ENCODE measurements at places on chromosomes 4 and X.

GRCh38 chr4:130043732-130044160, 947.8 kb downstream of the C4orf33 start:
- DNase-seq: no peak

- DNase-seq: no peak
Observed at GRCh38 chrX:30635630-30636029, 17.6 kb upstream of the GK start.

DNA sequence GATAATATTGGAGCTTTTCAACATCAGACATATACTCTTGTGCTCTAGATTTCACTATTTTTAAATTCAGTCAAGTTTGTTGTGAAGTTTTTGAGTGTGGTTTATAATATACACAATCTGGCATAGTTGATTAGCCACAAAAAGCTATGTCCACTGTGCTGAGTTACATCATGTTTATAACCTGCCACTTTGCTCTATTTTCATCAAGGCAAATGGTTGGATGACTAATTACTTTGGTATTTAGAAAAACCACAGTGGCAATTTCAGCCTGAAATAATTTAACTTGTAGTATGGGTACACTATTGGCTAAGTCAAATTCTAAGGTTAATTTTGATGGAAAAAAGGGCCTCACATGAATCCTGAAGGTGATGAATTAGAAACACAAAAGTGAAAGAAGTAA, 262.6 kb downstream of the C4orf33 start:
- no peak for DNase-seq

- no peak for DNase-seq
Observed at GRCh38 chrX:63664083-63664482, 120.9 kb downstream of the ARHGEF9 start.

DNA sequence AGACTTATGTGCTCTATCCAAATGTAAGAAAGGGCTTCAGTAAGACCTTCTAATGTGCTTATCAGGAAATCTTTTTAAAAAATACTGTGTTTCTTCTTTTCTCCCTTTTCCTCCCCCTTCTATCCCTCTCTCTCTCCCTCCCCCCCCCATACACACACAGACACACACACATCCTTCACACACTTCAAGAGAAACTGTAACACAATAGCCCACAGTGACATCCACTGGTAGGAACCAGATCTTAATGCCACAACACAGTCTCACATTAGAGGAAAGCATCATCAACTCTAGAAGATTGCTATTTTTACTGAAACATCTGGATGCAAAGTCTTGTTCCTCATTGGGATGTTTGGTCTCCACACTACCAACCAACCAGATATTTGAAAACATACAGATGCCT, 4.6 kb downstream of the PCDH19 start:
- DNase-seq: no peak

Data from activated CD4-positive, alpha-beta T cell treated with anti-CD3 and anti-CD28 coated beads for 48 hours (primary cell).